Stimulated activated CD4-positive, alpha-beta T cell treated with anti-CD3 and anti-CD28 coated beads, Interleukin-15, amount 100 ng/mL, for 48 hours (primary cell): ENCODE measurements at places on chromosomes 5 and 9.

GRCh38 chr9:88604836-88605511 is 70.0 kb downstream of the NXNL2 start:
- DNase-seq: no peak

- DNase-seq: no peak
These were observed 105.2 kb downstream of the DAB2IP start for GRCh38 chr9:121756474-121757280.

GRCh38 chr5:146340260-146341081 is 1.8 kb downstream of the POU4F3 start:
- DNase-seq: no peak

GRCh38 chr9:9469271-9469670 is 1143.5 kb downstream of the PTPRD start:
- DNase-seq: no peak

DNA sequence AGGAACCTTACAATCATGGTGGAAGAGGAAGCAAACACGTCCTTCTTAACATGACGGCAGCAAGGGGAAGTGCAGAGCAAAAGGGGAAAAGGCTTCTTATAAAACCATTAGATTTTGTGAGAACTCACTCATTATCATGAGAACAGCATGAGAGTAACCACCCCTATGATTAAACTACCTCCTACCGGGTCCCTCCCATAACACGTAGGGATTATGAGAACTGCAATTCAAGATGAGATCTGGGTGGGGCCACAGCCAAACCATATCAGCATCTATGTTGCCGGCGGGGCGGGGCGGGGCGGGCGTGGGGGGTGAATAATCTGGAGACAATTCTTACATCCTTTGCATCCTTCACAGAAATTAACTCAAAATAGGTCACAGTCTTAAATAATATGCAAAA is 58.8 kb upstream of the GFPT2 start:
- DNase-seq: no peak

- DNase-seq: no peak
These were observed 188.1 kb upstream of the IL12B start for GRCh38 chr5:159518371-159518770.

DNA sequence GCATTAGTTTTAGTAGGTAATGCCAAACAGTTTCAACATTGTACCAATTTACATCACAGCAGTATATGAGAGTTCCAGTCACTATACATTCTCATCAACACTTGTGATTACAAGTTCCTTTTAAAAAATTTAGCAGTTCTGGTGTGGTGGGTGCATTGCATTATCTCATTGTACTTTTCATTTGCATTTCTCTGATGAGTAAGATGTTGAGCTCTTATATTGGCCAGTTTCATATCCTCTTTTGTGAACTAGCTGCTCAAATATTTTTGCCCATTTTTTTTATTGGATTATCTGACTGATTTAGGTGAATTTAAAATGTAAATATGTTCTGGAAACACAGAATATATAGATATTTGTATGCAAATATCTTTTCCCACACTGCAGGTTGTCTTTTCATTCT is 160.9 kb upstream of the NR3C1 start:
- no peak for DNase-seq

GRCh38 chr5:60546207-60546606 is 153.8 kb downstream of the DEPDC1B start:
- no peak for DNase-seq

GRCh38 chr9:13550519-13550918 is 271.0 kb upstream of the MPDZ start:
- DNase-seq: no peak

DNA sequence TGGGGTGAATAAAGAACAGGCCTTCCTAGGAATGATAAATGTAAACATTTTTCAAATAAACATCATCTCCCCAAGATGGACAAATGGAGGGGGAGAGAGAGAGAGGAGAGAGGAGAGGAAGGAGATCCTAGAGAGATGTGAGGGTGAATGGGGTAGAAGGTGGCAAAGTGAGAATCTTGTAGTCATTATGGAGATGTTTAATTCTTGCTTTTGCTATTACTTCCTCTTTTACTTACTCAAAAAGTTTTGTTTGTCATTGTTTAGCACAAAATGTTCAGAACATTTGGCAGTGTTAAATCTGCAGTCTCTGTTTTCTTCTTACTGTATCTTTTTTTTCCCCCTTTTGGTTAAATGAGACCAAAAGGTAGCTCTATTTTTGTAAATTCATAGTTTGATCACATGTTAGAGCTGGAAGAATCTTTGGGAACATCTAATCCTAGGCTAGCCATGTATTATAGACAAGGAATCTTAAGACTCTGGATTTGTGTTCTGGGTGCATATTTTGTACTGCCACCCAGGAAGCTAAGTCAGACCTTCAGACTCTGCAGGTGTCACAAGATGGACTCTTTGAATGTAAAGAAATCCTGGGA is 266.1 kb downstream of the NTRK2 start:
- DNase-seq: no peak

DNA sequence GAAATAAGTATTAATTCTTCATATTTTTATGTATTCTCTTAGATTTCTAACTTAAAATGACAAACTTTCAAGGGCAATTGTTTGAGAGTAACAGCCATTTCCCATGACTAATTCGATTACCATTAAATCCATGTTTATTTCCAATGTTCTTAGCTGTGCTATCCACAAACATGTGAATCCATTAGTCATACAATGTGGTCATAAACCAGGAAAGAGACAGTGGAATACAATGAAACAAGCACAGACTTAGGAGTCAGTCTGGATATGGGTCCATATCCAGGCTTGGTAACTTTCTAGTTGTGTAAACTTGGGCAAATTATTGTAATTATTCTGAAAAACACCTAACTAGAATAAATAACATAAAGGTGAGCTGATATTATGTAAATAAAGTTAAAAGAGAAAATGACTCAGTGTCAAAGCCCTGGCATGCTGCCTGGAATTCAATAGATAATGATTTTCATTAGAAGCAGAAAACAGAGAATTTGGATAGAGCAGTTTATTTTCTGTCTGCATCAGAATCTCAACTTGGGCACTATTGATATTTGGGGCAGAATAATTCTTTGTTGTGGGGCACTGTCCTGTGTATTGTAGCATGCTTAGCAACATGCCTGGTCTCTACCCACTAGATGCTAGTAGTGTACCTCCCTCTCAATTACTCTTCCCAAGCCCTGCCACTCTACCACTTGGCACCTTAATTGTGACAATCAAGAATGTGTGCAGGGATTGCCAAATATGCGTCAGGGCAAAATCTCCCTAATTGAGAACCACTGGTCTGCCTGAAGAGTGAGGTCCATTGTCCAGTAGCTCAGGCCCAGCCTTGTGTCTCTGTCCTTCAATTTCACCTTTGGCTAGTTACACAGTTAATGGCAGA is 44.7 kb upstream of the SLC27A6 start:
- no peak for DNase-seq

DNA sequence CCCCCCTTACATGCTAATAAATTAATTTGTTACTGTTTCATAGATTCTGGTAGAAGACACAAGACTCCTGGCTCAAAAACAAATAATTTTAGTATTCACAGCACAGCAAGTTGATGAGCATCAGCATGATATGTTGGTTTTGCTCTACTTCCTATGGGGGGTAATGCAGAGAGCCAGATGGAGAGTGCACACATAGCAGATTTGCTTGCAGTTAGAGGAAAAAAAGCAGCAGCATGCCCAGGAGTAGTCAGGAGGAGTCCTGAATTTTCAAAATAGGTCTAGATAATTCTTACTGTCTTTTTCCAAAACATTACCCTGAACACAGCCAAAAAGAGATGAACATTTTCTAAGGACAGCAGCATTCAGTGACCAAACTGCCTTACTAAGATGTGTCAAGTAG is 261.3 kb downstream of the COX7C start:
- no peak for DNase-seq

- no peak for DNase-seq
These were observed 726 bp upstream of the PSMB7 start for GRCh38 chr9:124415852-124416484.

- no peak for DNase-seq
These were observed 303.7 kb downstream of the KCNN2 start for GRCh38 chr5:114665551-114665950.

- no peak for DNase-seq
These were observed 49.9 kb upstream of the NRARP start for GRCh38 chr9:137351781-137352501.

DNA sequence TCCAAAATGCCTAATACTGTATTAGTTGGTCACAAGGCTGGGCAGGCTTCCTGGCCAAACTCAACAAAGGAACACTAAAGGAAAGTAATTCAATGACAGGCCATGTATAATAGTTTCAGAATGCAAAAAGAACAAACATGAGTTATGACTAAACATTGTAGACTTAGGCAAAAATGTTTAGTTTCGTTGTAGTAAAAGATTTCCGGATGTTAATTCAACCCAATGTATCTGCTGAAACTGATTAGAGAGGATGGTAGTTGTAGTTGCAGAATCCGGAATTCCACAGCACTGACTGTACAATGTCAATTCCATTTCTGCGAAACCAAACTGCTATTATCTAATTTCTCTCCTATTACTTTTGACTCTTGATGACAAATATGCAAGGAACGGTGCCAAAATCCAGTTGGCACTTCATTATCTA is 117.9 kb upstream of the FST start:
- no peak for DNase-seq

DNA sequence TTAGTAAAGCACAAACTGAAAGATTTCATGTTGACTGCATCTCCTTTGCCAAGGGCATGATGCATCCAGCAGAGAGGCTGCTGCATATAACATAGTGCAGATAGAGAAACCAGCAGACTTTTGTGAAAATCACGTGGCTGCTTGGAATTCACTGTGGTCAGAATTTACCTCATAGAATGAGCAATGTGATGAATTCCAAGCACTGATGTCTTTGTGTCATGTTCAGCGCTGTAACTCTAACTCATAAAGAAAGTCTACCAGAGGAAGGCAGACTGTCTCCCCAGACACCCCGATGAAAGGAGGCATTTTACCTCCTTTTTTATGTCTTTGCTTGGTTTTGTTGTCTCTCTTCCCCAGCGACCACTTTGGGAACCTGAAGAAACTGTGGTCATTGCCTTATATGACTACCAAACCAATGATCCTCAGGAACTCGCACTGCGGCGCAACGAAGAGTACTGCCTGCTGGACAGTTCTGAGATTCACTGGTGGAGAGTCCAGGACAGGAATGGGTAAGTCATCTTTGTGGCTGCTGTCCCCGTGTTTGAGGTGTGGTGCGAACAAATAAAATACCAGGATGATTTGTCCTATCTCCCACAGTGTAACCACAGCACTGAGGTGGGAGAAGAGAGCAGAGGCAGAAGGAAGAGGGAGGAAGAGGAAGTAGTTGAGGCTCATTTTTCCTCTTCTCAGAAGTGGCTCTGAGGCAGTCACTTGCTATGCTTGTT is 42.0 kb downstream of the ITK start:
- peak; percentile 65 for DNase-seq

DNA sequence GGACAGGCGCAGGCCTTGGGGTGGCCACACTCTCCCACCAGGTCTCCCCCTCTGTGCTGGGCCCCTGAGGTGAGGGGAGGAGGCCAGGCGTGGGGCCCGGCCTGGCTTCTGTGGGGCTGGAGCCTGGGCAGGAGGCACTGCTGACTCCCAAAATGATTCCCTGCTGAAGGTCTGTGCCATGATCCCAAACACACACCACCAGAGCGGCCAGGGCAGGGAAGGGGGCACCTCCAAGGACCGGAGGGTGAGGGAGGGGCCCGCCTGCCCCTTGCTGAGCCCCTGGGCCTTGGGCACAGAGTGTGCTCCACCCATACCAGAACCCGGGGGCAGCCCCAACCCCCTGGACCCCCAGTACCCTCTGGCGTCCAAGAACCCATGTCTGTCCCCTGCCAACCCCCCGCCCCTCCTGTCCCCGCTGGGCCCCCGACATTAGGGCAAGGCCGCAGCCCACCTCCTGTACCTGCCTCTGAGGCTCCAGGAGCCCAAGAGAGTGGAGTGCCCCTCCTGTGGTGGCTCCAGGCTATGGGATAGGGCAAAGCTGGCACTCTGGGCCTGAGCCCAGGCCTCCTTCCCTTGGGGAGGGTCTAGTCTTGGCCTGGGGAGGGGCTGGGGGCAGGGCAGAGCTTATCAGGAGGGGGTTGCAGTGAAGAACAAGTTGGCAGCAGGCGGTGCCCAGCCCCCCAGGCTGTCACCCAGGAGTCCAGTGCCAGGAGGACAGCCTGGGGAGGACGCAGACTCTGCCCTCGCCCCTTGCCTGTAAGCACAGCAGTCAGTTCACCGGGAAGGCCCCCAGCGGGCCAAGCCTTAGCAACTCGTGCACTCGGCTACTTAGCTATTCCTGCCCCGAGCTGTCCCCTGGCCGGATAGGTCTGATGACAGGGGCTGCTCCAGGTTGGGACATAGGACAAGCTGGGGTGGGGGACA is 2.6 kb upstream of the EGFL7 start:
- no peak for DNase-seq

DNA sequence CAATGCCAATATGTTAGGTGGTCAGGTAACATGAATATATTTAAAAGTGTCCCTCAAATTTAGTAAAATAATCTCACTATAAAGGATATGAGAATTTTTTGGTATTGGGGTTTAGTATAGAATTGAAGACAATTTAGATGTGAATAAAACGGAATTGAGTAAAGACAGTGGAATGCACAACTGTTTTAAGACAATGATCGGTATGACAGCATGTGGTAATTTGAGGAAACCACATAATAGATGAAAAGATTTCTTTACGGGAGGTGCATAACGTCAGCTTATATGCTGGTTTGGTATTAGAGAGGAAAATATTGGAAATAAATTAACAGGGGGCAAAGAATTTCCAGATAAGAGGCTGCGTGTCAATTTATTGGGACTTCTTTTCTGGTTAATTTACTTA is 1043.2 kb downstream of the CDH18 start:
- no peak for DNase-seq
